ENCODE measurements at places on chromosomes 3 and 15.
A peak's percentile ranks its signal among the peaks of the same experiment; 100 is the strongest.

GRCh38 chr3:85193565-85193964, 234.8 kb downstream of the CADM2 start:
- DNase-seq = no peak

DNA sequence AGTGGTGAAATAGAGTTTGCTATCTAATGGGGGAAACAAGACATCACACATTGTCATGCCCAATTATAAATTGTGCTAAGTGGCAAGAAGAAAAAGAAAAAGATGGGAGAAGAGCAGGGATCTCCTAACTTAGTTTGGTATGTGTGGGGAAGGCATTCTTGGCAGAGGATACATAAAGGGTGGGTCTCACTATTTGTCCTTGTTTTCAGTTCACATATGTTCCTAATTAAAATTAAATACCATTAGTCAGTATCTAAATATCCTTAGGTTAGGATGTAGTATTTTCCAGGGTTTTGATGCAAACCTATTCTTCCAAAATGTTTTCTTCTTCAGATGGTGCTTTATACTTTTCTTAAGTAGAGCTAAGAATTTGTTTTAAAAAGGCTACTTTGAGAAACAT, 173.7 kb downstream of the B3GALNT1 start:
- DNase-seq = no peak

DNA sequence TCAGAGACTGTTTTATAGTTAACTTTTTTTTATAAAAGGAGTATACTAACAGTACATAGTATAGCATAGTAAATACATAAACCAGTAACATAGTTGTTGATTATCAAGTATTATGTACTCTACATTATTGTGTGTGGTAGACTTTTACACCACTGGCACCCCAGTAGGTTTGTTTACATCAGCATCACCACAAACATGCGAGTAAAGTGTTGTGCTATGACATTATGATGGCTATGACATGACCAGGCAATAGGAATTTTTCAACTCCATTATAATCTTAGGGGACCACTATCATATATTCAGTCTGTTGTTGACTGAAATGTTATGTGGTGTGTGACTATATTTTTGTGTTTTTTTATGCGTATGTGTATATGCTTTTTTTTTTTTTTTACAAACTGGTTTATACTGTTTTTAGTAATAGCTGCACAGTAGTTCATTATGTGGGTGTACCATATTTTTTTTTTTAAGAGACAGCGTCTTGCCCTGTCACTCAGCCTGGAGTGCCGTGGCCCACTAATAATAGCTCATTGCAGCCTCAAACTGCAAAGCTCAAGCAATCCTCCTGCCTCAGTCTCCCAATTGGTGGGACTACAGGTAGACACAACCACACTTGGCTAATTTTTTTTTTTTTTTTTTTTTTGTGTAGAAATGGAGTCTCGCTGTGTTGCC, 1.9 kb downstream of the CAPN7 start:
- no peak for DNase-seq

- DNase-seq = no peak
Observed at GRCh38 chr3:8500989-8501370, 643 bp upstream of the LMCD1 start.

DNA sequence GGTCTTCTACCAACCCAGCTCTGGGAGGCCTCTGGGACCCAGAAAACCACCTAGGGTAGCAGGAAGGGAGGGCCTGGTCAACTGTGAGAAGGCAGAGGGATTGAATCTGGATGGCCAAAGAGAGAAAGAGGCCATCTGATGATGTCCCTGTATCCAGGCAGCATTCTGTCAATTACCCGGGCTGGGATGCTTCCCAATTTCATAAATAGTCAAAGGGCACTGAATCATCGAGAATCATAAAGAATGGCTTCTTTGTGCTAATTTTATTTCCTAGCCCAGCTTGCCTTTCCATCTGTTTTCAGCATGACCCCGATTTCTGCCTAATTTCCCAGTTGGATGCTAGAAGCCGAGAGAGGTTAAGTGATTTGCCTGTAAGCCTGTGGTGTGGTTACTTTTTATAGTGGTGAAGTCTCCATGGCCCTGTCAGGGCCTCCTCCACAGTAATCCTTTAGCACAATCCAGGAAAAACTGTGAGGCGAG, 129.2 kb downstream of the FAM43A start:
- no peak for DNase-seq

GRCh38 chr3:64856106-64856505, 168.3 kb upstream of the ADAMTS9 start:
- DNase-seq = no peak

DNA sequence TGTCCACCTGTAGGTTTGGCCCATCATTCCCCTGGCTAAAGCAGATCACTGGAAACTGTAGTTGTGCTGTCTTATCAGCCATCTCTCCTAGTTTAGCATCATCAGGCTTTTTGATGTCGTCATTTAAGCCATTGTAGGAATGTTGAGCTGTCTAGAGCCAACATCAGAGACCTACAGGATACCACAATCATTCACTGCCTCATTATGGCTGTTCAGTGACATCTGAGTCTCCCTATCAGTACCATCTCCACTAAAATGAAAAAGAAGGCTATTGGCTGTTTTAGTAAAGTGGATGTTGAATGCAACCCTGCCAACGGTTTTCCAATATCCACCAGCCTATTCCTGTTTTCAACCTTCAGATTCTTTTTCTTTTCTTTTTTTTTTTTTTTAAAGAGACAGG, 29.2 kb downstream of the RLBP1 start:
- no peak for DNase-seq

DNA sequence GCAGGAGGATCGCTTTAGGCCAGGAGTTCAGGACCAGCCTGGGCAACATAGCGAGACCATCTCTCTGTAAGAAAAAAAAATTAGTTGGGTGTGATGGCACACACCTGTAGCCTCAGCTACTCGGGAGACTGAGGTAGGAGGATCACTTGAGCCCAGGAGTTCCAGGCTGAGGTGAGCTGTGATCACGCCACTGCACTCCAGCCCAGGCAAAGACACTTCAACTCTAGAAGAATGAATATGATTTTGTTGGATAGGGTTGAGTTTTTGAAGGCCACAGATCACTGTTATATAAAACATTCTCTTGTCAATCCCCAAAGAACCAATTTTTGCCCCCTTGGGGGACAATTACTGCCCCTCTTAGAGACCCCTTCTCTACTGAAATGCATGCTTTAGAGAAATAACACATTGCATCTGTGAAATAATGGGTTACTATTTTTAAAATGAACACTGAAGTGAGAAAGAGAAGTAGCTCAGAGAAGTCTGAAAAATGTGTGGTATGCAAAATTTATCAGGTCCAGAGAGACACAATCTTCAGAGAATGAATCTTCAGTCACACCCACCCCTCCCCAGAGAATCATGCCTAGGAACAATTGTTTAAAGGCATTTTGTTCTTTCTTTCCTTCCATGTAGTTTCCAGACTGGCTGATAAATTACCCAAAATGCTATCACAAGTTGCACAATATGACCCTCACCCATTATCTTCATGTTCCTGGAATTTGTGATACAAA, 42.7 kb downstream of the METTL6 start:
- no peak for DNase-seq

DNA sequence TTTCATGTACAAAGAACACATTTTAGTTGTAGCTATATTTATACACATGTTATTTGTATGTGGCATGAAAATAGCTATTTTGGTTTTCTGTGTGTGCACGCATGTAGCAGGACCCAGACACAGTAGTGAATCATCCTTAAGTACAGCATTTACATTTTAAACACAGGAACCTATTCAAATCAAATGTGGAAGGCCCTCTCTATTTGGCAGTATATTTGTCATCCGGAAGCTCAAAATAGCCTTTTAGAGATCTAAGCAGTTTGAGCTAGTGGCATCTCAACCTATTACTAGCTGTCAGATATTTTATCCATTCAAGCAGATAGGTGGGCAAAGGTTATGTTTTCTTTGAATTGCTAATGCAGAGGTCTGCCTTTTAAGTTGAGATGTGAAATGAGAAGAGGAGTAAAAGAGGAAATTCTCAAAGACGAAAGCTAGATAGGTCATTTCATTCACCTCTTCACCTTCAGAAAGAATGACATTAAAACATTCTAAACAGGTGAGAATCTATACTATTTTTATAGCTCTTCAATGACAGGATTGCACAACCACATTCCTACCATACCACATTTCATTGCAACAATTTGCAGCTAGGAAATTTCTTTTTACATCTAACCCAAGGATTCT, 46.3 kb upstream of the TIPARP start:
- DNase-seq = no peak

GRCh38 chr15:48330855-48331795, at the start of gene DUT:
Gene DUT (plus strand): TSS chr15:48331429. CDS start chr15:48331516, 87 bp downstream.
- peak; percentile 88 for DNase-seq

GRCh38 chr3:25053360-25053759, 374.7 kb upstream of the RARB start:
- DNase-seq = no peak

DNA sequence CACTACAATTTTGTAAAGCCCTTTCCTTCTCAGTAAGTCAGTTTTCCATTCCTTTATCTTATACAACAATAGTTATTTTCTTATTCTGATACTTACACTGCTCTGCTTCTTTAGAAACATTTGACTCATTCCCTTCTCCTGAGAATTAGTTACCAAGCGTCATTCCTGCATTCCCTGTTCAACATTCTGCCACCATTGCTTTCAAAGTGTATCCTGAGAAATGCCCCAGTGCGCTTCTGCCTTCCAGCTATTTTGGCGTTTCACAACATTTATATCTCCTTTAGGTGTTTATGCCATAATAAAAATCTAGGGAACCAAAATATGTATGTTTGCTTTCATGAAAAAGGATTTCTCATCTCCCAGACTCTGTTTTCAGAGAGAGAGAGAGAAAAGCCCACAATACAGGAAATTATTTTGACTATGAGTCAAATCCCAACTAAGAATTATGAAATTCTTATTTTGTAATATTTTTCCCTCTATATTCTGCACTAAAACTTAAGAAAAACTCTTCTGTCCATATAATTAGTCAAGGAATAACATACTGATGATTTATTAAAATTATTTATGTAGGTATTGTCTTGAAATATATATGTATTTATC, 118.2 kb upstream of the RAP2B start:
- no peak for DNase-seq

DNA sequence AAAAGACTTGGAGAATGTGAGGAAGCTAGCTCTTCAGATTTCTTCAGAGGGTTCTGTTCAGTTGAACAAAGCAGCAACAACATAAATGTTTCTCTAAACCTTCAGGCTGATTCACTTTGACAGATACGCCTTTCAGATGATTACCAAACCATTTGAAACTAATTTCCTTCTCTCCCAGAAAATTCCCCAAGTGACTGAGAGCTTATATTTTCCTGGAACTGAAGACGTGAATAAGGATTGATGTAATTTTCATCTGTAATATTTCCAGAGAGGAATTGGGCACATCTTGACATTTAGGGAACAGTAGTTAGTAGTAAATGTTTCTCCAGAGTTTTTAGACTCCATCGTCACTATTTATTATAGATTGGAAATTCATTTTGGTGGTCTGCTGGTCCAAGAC, 108.6 kb upstream of the AADACL2 start:
- no peak for DNase-seq

DNA sequence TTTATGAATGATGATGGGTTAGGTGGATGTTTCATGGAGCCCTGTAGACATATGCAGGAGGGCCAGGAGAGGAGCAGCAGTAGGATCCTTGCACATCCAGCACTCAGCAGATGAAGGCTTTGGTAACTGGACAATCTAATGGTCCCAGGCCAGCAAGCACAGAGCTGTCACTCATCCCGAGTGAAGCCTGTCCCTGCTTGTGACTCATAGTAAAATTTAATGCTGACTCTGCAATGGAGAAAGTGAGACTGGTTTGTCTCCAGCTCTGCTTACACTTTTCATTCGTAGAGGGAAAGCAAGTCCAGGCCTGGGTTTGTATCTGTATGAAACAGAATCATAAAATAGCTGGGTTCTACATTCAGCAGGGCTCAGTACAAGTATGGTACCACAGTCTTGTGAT, 131.7 kb downstream of the DTWD1 start:
- no peak for DNase-seq

DNA sequence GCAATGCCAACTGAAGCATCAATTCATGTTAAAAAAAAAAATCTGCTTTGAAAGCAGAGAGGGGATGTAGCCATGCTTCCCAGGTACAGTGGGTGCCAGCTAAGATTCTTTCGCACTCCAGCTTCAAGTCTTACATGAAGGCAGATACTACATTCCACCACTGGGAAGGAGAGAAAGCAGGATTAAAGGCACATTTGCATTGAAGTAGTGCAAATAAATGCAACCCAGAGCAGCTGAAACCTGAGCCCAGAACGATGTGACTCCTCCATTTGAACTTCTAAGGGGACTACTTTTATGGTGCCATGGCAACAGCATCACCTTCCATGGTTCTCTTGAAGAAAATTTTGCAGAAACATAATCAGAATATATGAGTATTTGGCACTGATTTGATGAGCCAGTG, 19.1 kb upstream of the GJD2 start:
- no peak for DNase-seq

GRCh38 chr3:76025561-76025960, 240.2 kb upstream of the ZNF717 start:
- DNase-seq = no peak

- DNase-seq = no peak
Observed at GRCh38 chr15:47340571-47340920, 376.8 kb upstream of the SEMA6D start.

- DNase-seq = no peak
Observed at GRCh38 chr15:68145706-68146105, 59.4 kb downstream of the CALML4 start.

DNA sequence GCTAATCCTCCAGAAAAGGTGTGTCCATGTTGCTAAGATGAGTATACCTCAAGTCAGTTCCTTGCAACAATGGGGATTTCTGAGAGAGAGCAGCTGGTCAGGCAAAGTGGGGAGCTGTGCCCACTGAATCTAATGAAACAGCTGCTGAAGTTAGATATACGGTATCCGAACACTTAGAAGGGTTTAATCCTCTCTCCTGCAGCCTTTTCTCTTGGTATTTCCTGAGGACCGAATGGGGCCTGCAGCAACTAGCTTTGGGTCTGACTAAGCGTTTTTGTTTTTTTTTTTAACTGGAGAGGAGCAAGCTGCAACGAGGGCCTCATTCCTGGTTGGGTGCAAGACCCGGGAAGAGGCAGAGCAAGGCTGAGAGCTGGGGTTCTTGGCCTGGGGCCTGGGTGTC, 37.6 kb upstream of the BNC1 start:
- no peak for DNase-seq

GRCh38 chr15:31974855-31975829, 55.2 kb upstream of the CHRNA7 start:
- DNase-seq = no peak
